ENCODE measurements at places on chromosomes 7 and 10.

DNA sequence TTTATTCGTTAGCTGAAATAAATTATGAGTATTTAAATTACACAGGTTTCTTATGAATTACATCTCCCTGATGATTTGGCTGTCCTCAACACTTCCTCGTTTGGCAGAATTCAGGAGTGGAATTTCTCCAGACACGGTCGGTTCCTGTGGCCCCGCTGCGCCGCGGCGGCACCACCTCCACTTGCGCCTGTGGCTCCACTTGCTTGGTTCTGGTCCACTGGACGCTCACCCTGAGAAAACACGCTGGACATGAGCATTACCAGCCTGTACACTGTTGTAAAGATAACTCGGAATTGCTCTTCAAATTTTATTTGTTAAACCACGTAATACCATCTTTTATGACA lies 85.3 kb downstream of the ZNF33B start:
- DNase-seq: no peak

GRCh38 chr7:10412422-10413019 lies 561.2 kb upstream of the PHF14 start:
- DNase-seq: no peak

GRCh38 chr7:923108-924041 lies 31.1 kb downstream of the ADAP1 start:
- peak; percentile 93 for DNase-seq

DNA sequence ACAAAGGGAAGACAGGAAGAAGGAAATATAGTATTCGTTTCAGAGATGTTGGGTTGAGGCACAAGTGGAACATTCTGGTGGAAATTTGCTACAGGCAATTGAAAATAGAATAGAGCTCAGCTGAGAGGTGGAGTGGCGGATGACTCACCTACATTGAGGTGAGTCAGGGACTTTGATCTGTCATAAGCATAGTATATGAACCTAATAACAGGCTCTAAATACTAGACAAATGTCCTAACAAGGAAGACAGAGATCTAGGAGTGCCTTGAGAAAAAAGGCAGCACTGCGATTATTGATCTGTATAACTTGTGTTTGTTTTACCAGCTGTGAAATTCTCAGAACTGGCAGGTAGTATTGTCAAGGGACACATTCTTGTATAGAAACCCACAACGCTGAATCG lies 907 bp upstream of the IFRD1 start:
- DNase-seq: peak; percentile 28

- no peak for DNase-seq
These were observed 127.2 kb upstream of the SP8 start for GRCh38 chr7:20913853-20914252.

GRCh38 chr10:29849126-29849833 lies 210.1 kb downstream of the JCAD start:
- DNase-seq: no peak

DNA sequence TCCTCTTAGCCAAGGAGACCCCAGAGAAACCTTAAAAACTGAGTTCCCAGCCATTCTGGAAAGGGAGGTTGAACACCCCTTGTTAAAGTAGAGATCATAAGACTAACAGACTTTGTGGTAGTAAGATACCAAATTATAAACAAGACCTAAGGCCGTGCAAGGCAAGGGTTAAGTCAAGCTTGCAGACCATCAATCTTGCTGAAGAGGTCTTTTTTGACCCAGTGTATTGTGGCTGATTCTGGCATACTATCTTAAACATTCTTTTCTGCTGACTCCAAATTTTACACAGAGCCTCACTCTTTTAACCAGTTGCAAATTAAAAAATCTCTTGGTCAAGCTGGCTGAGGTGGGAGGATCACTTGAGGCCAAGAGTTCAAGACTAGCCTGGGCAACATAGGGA lies 1.2 kb upstream of the TBRG4 start:
- no peak for DNase-seq

GRCh38 chr10:116882639-116883038 lies 33.3 kb downstream of the ENO4 start:
- no peak for DNase-seq

- DNase-seq: no peak
These were observed 59.4 kb upstream of the COL13A1 start for GRCh38 chr10:69742356-69742695.

DNA sequence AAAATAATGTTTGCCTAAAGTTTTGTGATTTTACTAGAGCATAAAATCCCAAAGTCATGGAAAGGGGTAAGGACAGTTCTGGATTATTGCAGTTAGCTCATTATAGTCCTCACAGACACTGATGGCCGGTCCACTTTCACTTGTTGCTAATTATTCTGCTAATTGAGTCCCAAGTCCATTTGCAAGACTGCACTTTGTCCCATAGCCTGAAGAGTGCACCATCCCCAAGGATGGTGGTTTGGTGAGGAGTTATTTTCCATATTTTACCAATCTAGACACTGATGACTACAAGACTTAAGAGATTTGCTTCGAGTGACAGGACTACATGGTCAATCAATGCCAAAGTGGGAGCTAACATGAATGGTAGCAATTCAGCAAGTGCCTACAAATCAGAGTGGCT lies 181.8 kb upstream of the CACNA2D1 start:
- DNase-seq: no peak

DNA sequence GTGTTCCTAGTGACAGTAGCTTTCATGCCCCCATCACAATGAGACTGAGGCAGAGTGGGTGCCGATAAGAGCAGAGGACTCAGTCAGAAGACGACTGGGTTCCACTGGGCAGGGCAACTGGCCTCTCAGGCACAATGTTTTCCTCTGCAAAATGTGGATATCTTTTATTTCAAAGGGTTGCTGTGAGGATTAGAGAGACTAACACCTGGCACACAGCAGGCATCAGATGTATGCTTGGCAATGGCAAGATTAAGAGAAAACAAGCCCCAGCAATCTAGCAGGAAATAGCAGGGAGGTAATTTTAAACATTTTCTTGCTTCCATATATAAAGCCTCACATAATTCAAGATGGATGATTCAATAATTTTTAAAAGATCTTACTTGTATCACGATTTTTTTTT lies 28.0 kb downstream of the SGMS1 start:
- no peak for DNase-seq

DNA sequence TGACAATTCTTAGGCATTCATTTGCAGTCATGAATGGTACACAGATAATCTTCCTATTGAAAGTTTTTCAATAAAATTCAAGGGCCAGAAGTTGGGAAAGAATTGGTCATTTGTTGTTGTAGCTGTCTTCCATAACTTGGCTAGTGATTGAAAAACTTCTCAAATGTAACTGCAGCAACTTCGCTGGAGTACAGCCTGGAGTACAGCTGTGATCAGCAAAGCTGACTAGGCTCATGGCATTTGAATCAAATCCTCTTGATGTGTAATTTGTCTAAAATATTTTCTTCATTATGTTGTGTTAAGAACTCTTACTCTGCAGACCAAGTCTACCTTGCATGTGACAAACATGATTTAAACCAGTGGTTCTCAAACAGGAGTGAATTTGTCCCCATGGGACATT lies 226.5 kb upstream of the STEAP1 start:
- no peak for DNase-seq

DNA sequence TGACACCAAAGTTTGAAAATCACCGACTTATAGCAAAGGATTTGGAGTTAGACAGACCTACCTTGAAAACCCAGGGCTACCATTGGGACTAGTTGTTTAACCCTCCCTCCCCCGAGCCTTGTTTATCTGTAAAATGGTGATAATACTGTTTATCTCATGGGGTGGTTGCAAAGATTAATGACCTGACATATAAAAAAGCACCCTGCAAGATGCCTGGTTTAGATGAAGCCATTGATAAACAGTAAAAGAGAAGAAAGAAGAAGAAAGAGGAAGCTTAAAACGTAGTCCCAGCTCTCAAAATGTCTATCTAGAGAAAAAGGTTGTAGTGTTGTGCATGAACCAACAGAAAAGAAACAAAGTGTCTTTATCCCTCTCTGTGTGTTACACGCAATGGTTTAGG lies 145.7 kb downstream of the FGFR2 start:
- no peak for DNase-seq

DNA sequence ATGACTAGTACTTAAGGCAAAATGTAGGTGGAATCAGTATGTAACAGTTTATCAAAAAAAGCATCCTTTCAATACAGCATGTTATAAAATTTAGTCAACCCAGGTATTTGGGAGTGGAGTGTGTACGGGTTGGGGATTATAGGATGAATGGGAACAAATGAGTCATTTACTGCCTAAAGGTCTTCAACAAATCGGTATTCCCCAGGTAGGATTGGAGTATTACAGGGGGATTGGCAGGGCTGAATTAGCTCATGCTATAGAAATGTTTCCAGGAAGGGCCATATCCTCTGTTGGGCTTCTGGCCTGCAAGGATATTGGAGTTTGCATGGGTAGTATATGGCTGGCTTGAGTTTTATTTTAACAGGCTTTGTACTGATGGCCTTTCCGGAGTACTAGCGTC lies 723.7 kb downstream of the SORCS1 start:
- no peak for DNase-seq

DNA sequence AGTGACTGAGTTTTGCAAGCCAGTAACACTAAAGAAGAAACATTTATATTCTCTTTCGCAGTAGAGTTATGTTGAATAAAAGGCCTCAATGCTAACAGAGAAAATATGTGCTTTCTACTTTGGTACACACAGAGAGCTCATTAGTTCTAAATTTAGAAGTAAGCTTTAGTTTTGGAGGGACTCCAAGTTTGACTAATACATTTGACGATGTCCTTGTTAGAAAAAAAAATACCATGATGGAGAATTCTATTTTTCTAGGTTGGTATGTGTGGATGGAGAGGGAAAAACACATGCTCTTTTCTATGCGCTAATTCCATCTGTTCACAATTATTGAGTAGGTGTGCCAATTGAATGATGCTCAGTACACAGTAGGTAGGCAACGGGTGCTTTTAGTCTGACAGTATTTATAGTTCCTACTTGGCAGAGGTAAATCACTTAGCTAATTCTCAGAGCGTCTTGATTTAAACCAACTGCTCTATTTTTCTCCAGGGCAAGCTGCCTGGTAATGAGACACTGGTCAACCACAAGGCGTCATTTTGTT lies 327.2 kb upstream of the AKR1E2 start:
- DNase-seq: no peak

DNA sequence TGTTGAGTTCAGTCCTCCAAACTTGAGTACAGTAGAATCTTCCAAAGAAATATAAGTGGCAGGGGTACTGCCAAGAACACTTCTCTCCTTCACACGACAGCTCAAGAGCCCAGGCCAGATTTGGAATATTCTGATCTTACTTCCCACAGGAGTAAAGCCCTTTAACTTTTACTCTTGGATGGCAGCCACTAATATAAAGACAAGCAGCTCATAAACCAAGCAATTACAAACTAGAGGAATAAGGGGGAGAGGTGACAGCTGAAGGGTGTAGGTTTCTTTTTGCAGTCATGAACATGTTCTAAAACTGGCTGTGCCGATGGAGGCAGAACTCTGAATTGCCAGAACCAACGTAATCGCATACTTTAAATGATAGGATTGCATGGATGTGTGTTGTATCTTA lies 74.8 kb downstream of the SVIL start:
- no peak for DNase-seq

- DNase-seq: peak; percentile 27
These were observed at the start of gene HELLS for GRCh38 chr10:94545391-94546048. Gene HELLS, plus strand, starts transcription at chr10:94545788. Its CDS starts 134 bp downstream, at chr10:94545922.

DNA sequence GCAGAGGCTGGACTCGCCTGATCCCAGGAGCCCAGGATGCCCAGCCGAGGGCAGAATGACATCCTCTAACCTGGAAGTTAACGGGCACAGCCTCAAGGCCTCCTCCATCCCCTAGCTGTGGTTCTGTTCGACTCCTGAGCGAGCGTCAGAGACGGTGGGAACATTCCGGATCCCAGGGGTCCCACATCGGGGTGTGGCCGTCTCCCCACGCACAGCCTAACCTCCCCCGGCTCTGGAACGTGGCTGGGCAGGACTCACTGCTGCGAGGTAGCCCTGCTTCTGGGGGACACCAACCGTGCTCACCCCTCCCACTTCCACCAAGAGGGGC lies 8.4 kb downstream of the FOXL3 start:
- no peak for DNase-seq

DNA sequence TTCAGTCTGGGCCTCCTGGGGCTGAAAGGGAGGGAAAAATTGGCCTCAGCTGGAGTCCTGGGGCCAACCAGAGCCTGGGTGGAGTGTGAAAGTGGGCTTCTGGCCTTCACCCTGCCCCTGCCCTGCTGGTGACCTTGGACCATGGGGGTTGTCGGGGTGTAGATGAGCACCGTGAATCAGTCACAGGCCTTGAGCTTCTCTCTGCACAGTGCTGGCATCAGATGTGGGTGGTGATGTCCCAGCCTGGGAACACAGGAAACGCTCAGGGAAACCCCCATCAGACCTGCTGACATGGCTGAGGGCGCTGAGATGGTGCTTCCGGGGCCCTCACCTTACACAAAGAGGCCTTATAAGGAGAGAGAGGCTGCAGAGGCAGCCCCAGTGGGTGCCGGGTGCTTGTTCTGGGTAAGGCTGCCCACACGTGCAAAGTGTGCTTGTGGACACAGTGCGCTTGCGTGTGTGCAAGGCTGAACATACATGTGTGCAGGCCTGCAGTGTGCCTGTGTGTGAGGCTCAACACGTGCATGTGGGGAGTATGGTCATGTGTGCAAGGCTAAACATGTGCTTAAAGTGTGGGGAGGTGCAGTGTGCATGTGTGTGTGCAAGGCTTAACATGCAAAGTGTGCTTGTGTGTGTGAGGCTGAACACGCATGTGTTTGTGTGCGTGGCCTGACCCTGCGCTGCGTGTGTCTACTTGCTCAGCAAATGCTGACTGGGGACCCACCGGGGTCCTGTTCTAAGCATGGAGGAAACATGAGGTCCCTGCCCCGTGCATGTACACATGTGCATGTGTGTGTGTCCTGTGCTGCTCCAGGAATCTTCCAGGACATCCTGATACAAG lies 6.5 kb downstream of the ARPC1B start:
- peak; percentile 80 for DNase-seq

GRCh38 chr10:15189133-15189885 lies 20.8 kb upstream of the NMT2 start:
- no peak for DNase-seq

DNA sequence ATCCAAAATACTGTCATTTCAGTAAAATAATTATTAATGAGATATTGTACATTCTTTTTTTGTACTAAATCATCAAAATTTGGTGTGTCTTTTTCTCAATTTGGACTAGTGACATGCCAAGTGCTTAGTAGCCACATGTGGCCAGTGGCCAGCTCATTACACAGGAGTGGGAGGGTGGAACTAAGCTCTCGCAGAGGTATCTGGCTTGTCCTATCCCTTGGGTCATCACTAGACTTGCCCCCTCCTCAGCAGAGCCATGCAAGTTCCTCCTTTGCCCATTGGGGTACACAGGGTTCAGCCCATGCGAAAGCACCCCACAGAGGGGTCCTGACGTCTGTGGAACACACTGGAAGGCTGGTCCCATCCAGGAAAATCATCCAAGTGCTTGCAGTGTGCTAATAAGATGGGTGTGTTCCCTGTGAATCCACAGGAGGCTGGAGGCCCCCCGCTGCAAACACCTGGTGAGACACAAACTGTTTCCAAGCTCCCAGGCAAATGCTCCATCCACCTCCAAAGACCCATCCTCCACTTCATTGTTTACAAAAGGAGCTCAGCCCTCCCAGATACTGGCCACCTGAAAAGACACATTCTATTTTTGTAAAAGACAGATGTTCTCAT lies 1.3 kb downstream of the ARHGAP22 start:
- DNase-seq: no peak

Measured in stimulated activated CD8-positive, alpha-beta memory T cell treated with anti-CD3 and anti-CD28 coated beads, Interleukin-4, amount 100 ng/mL, for 4 hours (primary cell).